Right cardiac atrium (tissue), 5 donors: ENCODE measurements at places on chromosomes 16 and 17. TPM values are rescaled to one million over a fixed set of nuclear protein-coding genes. Genes with fewer than 3 reads are reported as not detected.

Gene PITPNM3
- 3.4 TPM for total RNA-seq

DNA sequence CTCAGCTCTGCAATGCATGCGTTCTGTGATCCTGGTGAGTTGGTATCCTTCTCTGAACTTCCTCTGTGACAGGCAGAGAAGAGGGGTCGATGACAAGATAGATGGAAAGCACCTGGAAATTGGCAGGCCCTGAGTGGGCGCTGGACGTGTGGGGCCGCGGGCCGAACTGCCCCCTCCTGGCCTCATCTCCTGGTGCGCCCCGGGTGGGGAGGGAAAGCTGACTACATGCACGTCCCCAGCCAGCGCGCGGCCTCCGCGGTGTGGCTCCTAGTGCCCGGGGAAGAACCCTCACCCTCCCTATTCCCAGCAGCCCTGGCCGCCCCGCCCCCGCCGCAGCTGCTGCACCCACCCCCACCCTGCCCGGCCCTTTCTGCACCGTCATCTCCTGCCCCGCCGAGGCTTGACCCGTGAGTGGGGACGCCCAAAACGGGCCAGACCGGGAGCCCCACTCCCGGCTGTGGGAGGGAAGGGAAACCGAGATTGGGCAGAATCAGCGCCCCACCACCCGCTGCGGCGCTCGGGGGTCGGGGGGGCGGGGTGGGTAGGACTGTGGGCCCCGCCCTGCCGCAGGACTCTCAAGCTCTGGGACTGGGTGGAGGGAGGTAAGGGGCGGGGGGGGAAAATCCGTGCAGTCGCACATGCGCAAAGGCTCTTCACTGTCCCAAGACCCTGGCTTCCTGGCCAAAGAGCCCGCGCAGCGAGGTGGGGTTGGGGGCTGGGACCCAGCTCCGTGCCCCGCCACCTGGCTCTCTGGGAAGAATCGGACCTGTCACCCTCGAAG lies at the start of gene NOL3:
NOL3 (plus strand) TSS at position 371 of the 781 bp plus-strand sequence.
- DNase-seq, result peak; percentile 95

- peak; percentile 94 for DNase-seq
These were observed at the start of gene C17orf107 for GRCh38 chr17:4899341-4900230. C17orf107 (plus strand) TSS chr17:4899536; CDS start chr17:4899763, 227 bp downstream.

Gene CCL7
- total RNA-seq, result not detected

GRCh38 chr17:11023639-11024479 lies 186.0 kb upstream of the PIRT start:
- DNase-seq, result no peak

DNA sequence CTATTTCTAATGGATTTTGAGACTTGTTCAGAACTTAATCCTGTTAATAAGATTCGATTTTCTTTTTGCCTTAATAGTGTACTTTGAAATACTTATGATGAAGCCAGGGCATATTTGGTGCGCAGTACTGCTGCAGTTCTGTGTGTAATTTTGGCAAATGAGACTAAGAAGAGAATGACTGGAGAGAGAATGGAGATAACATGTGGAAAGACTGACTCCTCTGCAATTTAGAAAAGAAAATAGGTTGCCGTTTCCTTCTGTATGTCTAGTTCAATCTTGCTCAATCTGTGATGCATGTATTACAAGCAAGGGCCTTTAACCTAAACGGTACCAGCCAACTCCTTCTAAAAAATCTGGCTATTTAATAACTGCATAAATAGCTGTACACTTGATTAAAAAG lies 285.1 kb upstream of the CDH11 start:
- no peak for DNase-seq

Gene KIF2B
- total RNA-seq, result not detected

Gene KRT40
- total RNA-seq, result not detected

GRCh38 chr16:30700971-30701370 lies 2.0 kb downstream of the SRCAP start:
- no peak for DNase-seq

Gene C1QTNF8
- 0.15 TPM for total RNA-seq

DNA sequence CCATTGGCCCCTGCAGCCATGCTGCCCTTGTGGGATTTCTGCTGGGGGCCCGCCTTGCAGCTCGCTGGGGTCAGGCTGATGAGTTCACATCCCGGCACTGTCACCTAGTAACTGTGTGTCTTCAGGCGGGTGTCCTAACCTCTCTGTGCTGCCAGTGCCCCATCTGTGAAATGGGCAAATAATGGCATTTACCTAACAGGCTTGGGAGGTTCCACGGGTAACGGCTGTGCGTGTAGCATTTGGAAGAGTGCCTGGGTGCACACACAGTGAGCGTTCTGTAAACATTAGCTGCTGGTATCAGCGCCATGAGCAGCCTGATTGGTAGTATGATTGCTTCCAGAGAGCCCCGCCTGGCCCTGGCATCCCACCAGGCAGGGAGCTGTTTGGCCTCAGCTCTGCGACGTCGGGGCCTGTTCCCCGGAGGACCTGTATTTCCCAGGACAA lies 167.3 kb upstream of the GSE1 start:
- DNase-seq, result no peak

GRCh38 chr17:80337195-80337895 lies 76.7 kb downstream of the RNF213 start:
- no peak for DNase-seq

DNA sequence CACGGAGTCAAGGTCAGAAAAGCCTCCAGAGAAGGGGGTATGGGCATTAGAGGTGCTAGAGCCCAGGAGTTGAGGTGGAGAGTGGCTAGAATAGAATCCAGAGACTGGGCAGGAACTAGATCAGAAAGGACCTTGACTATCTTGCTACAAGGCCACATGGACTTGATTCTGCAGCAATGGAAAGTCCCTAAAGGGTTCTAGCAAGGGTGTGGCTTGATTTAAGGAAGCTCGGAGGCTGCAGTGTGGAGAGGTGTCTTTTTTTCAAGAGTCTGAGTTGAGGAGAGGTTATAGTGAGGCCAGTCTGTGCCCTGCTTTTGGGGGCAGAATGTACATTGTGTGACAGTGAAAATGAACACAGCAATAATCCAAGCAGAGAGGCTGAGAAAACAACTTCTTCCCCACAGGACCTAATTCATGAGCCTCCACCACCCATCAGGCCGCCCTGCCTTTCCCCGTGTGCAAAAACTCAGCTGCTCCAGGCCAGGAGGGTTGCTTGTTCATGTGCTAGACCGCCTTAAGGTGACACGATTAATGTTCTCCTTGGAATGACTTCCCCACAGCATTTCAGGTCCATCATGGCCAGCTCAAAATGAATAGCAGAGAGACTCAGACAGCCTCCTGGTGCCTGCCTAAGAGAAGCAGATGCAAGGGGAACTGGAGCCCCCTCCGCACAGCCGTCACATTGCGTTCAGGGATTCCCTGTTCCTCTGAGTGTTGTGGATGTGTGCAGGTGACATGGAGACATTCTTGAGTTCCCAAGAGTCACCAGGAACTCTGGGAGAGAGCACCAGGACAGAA lies 8.7 kb upstream of the BEAN1 start:
- DNase-seq, result no peak

DNA sequence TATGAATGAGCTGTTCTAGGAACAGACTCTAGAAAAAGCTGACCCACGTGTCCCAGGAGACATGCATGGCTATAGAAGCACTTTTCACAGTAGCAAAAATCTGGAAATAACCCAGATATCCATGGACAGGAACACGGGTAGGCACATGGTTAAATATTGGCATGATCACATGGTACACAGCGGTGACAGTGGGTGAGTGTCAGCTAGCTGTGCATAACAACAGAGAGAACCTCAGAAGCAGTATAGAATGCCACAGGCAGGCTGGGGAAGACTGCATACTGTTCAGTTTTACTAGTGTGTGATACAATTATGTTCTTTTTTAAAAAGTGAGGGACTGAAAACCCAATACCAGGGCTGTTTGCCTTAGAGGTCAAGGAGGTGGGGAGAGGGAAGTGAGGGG lies 31.4 kb downstream of the EPN2 start:
- DNase-seq, result no peak

DNA sequence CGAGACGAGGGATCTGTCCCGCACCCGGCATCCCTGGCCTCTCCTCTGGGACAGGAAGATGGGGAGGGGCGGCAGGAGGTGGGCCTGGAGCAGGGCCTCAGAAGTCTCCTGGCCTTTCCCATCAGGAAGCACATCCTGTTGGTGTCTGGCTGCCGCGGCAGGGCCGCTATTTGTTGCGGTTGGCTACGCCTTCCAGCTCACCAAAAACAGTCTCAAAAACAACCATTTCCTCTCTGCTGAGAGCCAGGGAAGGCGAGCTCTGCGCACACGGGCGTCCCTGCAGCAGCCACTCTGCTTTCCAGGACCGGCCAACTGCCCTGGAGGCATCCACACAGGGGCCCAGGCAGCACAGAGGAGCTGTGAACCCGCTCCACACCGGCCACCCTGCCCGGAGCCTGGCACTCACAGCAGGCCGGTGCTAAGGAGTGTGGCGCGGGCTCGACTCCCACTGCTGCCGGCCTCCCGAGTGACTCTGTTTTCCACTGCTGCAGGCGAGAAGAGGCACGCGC lies at the start of gene TMEM204:
TMEM204 (plus strand) TSS at position 224 of the 509 bp plus-strand sequence. CDS start 610 bp downstream, outside the sequence.
- DNase-seq, result peak; percentile 94

Gene OSGIN1
- total RNA-seq, result 6.8 TPM

Gene PLSCR3
- total RNA-seq, result 22.0 TPM

DNA sequence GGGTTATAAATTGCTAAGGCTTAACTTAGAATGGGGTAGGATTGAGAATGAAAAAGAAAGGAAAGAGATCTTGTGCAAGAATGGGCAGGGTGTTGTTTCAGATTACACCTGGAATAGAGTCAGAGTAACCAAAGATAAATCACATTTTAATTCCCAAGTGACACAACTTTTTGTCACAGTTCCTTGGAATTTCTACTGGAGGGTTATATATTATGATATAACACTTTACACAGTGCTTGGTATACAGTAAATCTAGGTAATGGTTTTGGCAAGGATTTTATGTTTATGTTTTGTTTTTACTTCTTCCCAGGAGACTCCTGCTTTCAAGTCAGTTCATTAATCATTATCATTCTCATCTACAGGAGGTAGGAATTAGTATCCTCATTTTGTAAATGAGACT lies 115.7 kb upstream of the KCNJ16 start:
- DNase-seq, result no peak

GRCh38 chr17:71522383-71522782 lies 598.4 kb upstream of the SOX9 start:
- no peak for DNase-seq
